ENCODE measurements at places on chromosomes 7 and 10.

- DNase-seq = peak; percentile 84
Observed at GRCh38 chr10:110671788-110672579, 27.8 kb downstream of the RBM20 start.

DNA sequence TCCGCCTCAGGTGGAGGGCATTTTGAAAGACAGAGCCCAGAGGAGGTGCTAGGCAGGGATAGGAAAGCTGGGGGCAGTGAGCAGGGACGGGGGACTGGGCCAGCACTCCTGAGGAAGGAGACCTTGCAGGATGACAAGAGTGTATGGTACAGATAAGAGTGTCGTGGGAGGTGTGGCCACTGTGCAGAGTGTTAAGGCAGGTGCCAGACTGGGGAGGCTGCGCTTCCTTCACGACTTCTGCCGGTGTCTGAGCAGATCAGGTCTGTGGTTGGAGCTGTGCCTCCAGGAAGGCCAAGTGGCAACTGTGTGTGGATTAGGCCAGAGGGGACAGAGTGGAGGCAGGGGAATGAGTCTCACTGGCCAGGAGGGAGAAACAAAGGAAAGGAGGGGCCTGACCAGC lies 161.7 kb downstream of the HIBADH start:
- DNase-seq = no peak

DNA sequence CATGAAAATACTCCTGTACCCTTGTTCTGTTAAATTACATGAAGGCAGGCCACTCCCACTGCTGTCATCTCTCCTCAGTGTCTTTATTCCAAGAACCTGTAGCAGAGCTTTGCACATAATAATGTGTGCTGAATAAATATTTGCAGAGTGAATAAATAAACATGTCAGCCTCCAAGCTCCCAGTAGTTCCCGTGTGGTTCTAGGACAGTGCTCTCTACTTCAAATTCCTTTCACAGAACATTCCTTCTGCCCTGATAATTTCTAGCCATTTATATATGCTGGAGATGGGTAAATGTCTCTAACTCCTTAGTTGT lies 20.3 kb upstream of the HYAL4 start:
- DNase-seq = peak; percentile 32

DNA sequence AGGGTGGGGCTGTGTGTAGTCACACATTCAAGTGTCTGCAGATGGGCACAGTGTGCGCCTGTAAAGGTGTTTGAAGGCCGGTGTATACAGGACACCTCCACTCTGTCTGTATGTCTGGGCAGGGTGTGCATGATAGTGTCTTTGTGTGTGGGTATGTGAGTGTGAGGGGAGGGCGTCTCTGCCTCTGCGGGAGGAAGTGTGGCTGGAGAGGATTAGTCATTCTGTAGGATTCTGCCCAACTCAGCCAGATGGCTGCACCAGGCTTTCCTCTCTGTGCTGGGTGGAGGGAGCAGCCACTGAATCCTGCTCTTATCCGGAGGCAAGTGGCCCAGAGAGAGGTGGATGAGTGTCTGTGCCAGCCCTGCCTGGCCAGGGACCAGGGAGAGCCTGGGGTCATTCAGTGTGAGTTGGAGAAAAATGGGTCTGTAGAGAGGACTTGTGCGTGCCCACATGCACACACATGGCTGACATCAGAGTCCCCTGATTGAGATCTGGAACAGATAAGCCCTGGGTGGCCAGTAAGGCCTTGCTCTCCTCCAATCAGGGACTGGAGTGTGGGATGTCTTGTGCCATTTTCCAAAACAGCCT lies 1.7 kb downstream of the SFXN3 start:
- DNase-seq = peak; percentile 78

DNA sequence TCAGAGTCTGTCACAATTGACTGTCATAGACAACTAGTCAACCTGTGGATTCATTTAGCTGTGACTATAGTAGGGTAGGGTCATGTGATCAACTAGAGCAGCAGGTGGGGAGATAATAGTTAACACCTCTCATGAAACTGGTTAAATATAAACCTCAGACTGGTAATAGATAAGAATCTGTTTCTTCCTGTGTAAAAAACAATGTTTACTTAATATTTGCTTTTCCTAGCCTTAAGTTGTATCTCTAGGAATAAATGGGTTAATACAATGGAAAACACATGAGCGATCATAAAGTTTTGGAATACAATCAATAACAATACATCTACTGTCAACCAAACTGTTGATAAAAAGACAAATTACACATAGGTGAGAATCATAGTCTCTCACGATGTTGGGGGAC lies 43.4 kb upstream of the ITGB8 start:
- no peak for DNase-seq

- no peak for DNase-seq
Observed at GRCh38 chr10:78515038-78515872, 481.6 kb downstream of the RPS24 start.

DNA sequence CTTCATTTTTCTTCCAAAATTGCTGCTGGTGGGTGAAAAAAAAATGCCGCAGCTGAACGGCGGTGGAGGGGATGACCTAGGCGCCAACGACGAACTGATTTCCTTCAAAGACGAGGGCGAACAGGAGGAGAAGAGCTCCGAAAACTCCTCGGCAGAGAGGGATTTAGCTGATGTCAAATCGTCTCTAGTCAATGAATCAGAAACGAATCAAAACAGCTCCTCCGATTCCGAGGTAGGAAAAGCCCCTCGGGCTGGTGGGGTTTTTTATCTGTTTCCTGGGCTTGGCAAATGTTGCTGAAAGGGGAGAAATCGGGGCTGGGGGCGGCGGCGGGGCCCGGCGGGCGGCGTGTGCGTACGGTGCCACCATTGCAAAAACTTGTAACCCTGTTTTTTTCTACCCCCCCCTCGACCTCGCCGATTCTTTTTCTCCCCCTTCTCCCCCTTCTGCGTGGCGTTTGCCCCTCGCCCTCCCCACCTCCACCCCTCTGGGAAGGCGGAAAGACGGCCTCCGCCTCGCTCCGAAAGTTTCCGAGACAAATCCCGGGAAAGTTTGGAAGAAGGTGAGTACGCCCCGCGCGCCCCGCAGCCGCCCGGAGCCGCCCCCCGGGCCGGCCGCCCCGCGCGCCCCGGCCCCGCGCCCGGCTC lies 789 bp downstream of the TCF7L2 start:
- peak; percentile 53 for DNase-seq

- no peak for DNase-seq
Observed at GRCh38 chr10:66833861-66834260, 92.0 kb upstream of the LRRTM3 start.

- peak; percentile 11 for DNase-seq
Observed at GRCh38 chr7:31687024-31687748, at the start of gene PPP1R17. TSS of gene PPP1R17 (plus strand) at chr7:31687215. CDS start at chr7:31692442, 5,227 bp downstream.

GRCh38 chr7:31094271-31094670 lies 42.2 kb downstream of the ADCYAP1R1 start:
- no peak for DNase-seq

GRCh38 chr7:131600085-131600881 lies 43.9 kb upstream of the PODXL start:
- no peak for DNase-seq

GRCh38 chr7:104886651-104887050 lies 127.4 kb upstream of the KMT2E start:
- no peak for DNase-seq

DNA sequence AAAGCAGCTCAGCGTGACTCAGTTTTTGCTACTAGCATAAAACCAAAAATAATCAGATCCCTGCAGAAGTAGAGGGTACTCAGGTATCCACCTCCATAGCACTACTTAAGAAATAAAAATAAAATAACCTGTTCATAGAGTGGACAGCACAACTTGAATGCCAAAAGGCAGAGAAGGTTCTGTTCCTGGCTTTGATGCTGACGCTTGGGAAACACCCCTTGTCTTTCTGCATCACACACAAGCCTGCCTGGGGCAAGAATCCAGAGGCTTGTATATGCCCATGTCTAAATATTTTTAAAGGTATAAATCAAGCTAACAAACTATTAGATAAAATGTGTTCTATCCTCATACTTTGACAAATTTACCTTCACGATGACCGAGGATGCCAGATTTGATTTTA lies 207.3 kb downstream of the KIAA1217 start:
- DNase-seq = no peak

- DNase-seq = no peak
Observed at GRCh38 chr10:44715136-44715535, 196.0 kb upstream of the TMEM72 start.

DNA sequence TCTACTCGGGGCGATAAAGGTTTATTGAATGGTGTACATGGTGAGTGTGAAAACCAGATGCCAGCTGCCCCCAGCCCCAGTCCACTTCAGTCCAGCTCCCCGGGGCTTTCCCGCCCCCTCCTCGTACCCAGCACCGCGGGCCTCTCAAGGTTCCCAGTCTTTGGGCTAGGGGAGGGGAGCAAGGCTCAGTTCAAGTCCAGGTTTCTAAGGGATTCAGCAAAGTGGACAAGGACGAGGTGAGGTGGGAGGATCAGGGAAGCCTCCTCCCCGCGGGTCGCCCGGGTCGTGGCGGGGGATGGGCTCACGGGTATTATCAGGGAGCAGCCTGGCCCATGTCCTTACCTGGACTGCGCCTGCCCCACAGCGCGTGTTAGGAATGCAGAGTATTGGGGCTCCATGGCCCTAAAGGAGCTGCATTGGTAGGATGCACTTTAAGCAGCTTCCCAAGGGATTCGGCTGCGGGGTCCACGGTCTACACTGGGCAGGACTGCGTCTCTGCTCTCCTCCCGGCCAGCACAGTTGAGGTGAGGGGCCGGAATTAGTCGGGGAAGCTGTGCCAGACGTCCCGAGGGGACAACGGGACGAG lies 541 bp upstream of the PFKFB3 start:
- DNase-seq = no peak

DNA sequence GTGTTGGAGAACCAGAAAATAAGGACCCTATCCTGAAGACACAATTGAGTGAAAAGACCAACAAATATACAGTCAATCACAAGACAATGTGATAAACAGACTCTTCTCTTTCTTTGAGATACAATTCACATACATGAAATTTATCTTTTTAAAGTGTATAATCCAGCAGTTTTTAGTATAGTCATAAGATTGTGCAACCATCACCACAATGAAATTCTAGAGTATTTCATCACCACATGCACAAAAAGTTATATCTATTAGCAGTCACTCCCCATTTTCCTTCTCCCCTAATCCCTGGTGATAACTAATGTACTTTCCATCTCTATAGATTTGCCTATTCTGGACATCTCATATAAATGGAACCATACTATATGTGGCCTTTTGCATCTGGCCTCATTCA lies 8.2 kb upstream of the SORBS1 start:
- no peak for DNase-seq

DNA sequence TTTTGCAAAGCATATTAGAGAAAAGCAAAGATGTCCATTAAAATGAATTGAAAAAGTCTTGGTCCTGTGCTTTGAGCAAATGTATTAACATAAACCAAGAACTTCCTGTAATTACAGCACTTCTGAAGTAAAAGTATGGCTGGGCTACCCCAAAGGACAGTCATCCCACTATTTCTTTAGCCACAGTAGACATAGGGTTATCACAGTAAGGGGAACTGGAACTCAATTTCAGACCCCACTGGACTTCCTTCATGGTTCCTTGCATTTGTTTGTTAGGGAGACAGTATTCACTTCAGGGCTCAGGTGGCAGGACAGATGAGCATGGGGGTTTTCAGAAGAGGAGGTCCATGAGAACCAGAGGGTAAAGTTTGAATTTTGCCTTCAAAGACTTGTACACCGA lies 203.1 kb upstream of the PDE1C start:
- no peak for DNase-seq

DNA sequence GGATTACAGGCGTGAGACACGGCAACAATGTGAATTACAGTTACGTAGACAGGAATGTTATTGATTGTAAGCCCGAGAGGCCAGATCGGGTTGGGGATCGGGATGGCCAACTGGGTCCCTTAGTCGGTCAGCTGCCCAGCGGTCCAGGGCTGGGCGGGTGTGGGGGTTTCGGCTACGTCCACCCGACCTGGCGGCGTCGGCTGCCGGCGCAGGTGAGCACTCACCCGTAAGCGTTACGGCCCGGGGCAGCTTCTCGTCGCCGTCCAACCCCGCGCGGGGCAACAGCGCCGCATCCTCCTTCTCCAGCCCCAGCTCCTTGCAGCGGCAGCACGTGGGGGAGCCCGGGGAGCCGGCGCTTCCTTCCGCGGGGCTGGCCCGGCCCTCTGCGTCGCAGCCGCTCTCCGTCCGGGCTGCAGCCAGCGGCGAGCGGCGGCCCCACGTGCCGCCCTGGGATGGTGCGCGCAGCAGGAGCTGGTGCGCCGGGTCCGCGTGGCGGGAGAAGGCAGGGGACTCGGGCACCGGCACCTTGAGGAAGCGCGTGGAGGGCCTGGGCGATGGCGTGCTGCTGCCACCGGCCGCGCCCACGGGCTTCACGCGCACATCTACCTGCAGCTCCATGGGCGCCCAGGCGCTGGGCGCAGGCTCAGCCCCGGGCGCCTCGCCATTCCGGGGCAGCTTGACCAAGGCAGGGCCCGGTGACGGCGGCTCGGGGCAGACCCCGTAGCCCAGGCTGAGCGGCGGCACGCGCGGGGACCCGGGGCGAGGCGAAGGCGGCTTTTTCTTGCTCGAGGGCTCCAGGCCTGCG lies 609 bp downstream of the KLRG2 start:
- DNase-seq = peak; percentile 41

GRCh38 chr7:22819476-22819875 lies 3.2 kb downstream of the TOMM7 start:
- no peak for DNase-seq

- DNase-seq = no peak
Observed at GRCh38 chr10:11602358-11602757, 9.1 kb downstream of the USP6NL start.

DNA sequence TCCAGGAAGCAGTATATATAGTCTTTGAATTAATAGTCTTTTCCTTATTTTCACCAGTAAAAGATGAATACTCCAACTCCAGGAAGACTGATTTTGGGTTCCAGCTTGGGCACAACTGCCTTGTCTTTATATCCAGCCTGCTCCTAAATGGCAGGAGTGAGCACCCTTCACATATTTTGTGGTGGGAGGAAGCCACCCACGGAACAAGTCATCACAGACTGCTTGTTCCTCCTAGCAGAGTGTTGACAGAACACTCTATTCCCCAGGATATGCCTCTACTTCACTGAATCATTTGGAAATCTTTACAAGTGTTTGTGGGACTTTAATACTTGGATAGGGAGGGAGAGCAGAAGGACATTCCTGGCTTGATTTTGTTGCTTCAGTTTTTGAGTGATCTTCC lies 31.7 kb downstream of the ITPRID1 start:
- no peak for DNase-seq

DNA sequence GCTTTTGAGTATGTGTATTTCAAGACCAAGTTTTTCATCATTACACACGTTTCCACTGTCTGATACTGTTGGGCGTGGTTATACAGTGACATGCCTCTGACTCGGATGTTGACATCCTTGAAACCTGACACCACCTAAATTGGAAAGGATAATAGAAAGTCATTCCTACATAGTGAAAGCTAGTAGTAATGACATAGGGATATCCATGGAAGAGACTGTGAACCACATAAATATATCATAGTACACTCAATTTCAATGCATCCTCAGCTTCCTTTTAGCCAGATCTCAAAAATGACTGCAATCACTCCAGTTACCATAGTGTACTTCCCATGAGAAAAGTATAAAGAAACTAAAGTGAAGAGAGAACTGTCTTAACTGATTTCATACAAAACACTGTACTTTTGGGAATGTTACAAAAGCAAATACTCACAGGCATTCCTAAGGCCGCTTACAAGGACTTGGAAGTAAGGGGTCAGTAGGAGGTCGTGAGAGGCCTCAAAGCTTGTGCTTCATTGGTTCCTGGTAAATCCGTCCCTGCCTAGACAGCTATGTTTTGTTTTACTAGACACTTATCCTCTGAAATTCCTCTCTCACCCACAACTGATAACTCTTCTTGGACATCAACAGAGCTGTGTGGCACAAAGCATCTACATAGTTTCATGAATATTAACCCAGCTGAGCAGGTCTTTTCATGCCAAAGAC lies 71.8 kb upstream of the VWDE start:
- DNase-seq = peak; percentile 30

Measured in hepatocyte (in vitro differentiated cells).